ENCODE measurements at places on chromosomes 3 and 15. TPM values are rescaled to one million over a fixed set of nuclear protein-coding genes. Genes with fewer than 3 reads are reported as not detected.

Gene ALPK3
- 69.8 TPM for total RNA-seq

Gene SCG5
- total RNA-seq: 0.57 TPM

Gene SOX2
- not detected for total RNA-seq

Gene IGSF10
- not detected for total RNA-seq

Gene RAB43
- total RNA-seq: 43.1 TPM

Gene IL17RB
- total RNA-seq: not detected

Gene GOLGA6A
- not detected for total RNA-seq

Gene ALDH1A3
- 38.6 TPM for total RNA-seq

Gene PCOLCE2
- not detected for total RNA-seq

Gene AHSG
- total RNA-seq: not detected

Gene RBP2
- not detected for total RNA-seq

Gene SERPINI2
- not detected for total RNA-seq

Gene RETNLB
- total RNA-seq: not detected

Gene SLC51B
- total RNA-seq: not detected

Gene SH2D7
- not detected for total RNA-seq

Gene RTP3
- total RNA-seq: not detected

Gene TTLL13
- total RNA-seq: 0.38 TPM

Gene ARHGAP31
- 74.6 TPM for total RNA-seq

Gene LSAMP
- 0.10 TPM for total RNA-seq

Gene ADGRG7
- total RNA-seq: not detected

Gene HACL1
- total RNA-seq: 29.9 TPM
